ENCODE measurements at places on chromosomes 1 and 21. TPM values are rescaled to one million over a fixed set of nuclear protein-coding genes. Genes with fewer than 3 reads are reported as not detected.

Gene NFIA
- total RNA-seq, result 4.8 TPM

- no peak for DNase-seq
Measured at GRCh38 chr1:244760471-244760870, 75.0 kb upstream of the COX20 start.

GRCh38 chr1:87572008-87572407, 243.3 kb downstream of the LMO4 start:
- no peak for DNase-seq

DNA sequence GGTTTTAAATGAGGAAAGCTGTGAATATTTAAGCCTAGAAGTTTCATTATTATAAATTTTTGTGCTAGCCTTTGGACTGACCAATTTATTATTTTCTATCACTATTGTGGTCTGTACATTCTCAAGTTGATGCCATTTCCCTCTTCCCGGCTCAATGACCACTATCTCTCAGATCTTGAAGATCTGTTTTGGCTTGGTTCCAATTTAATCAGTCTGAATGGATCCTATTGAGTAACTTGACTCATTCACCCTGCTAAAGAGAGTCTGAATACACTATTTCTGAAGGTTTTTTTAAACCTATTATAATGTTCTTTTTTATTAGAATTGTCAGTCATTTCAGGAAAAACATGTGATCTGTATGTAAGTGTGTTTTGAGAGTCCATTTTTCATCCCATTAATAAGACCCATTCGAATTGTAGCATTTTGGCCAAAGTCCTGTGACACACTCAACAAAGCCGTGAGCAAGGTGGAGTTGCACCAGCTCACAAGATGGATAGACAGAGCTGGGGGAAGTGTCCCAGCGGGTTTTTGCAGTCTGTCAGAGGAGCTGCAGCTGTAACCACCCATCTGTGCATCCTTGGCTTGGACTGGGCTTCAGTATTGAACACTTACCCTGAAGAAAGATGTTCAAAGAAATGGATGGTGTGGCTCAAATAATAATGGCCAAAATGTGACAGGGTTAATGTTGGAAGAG, 145.6 kb downstream of the NFIA start:
- DNase-seq, result no peak

Gene FMO1
- total RNA-seq, result under 0.01 TPM

Gene NUP210L
- total RNA-seq, result not detected

Gene TRMT1L
- total RNA-seq, result 24.6 TPM

GRCh38 chr1:154583773-154584172, 16.2 kb downstream of the CHRNB2 start:
- DNase-seq, result peak; percentile 58

DNA sequence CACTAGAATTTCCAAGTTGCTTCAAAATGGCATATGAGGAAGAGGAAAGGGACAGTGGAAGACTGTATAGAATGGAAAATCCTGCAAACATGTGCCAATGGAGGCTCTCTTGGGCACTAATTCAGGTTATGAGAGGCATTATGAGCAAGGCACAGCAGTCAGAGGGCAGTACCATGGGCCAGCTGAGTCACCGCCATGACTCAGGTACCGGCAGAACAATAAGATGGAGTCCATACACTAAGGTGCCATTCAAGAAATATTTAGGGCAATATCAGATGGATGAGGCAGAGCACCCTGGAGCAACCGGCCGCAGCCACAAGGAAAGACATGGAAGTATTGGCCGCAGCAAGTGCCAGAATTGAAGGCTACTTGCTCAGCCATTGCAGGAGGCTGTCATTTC, 25.6 kb upstream of the VAV3 start:
- no peak for DNase-seq

Data from fibroblast of villous mesenchyme (primary cell).